ENCODE measurements at places on chromosomes 6 and 20.

DNA sequence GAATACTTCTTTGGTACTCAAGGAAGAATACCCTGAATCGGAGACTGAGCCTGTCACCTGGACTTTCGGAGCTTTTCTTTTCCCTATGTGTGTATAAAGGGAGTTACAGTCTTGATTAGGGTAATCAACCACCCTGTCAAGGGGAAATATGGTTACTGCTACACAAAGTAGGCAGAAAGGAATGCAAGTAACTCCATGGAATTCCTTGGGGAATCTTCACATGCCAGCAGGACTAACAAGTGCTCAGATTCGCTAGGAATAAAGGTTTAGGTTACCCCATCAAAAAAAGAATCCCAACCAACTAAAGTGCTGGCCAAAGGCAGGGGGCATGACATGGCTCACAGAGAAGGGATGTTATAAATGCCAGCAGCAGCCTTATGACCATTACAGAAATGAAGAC, 10.4 kb downstream of the KCNS1 start:
- no peak for DNase-seq

GRCh38 chr6:90105506-90106170, 191.0 kb downstream of the BACH2 start:
- DNase-seq: no peak

DNA sequence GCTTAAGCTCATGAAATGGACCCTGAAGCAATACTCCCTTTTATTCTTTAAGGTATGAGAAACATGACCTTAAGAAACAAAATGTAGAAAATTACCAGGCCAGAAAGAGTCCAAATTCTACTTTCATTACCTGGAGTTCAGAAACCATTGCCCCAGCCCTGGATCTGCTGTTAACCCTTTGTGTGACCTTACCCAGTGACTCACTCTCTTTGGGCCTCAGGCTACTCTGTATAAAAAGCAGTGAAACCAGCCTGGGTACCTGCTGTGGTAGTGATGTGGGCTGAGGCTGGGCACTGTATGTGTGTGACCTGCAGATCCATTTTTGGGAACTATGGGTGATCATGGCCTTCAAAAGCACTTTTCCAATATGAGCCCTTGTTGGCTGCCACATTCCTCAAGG, 47.2 kb downstream of the SLC9A8 start:
- DNase-seq: no peak

- DNase-seq: no peak
These were observed 306.8 kb downstream of the FOXC1 start for GRCh38 chr6:1916334-1917070.

DNA sequence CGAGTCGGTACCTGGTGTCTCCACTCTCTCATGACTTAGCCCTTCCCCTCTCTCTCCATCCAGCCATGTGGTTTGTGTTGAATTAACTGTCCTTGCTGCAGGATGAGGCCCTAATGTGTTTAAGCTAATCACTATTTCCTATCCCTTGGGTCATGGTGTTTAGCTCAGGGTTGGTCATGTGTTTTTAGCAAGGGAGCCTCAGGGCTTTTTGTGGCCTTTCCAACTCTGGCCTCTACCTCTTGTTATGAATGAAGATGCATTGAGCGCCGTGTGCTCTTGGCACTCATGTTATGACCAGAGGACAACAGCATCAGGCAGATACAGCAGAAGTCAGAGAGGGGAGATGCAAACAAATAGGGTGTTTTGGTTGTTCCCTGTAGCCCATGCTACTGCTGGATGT, 674.2 kb upstream of the FLRT3 start:
- no peak for DNase-seq

GRCh38 chr6:4922488-4923037, 81.3 kb downstream of the RPP40 start:
- no peak for DNase-seq

- DNase-seq: no peak
These were observed 1.5 kb downstream of the VARS2 start for GRCh38 chr6:30915591-30915946.

DNA sequence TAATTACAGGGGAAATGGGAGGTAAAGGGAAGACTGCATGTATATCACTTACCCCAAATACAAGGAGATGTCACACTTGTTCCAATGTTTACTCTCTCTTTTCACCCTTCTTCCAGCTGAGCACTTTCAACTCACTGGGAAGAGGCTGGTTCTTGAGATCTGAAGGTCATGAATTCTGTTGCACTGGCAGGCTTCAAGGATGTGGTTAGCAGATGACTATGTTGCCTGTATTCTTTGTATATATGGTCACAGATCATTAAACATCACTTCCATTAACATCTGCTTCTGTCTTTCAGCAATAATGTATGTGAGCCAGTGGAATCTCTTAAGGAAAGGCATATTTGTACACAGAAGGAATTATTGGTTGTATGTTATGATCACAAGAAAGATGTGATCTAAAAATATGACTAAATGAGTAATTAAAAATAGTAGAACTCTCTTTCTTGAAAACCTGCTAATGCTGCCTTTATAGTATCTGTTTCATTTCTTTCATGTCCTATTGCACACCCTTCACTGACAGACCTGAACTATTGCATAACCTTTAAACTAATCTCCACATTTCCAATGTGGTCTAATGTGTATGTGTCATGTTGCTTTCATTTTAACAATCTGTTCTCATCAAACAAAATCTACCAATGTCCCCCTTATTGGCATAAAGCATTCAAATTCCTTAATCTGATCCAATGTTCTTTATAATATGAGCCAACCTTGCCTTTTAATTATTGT, 131.4 kb upstream of the EPHA7 start:
- no peak for DNase-seq

- DNase-seq: no peak
These were observed 161.0 kb downstream of the BACH2 start for GRCh38 chr6:90135667-90136066.

DNA sequence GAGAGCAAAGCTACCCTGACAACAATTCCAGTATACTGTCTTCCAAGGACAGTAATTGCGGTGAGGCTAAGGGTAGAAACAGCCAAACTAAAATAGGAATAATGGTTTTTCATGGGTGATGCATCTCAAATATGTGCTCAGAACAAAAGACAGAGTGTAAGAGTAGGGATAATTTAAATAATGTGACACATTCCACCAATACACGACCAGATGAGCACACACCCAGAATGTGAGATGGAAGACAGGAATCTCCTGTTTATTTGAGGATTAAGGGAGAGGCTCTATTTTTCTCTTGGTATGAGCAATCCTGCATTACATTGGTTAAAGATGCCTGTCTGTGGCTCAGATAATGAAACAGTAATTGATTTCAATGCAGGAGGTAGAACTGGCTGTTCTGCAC, 292.9 kb upstream of the ZFP64 start:
- no peak for DNase-seq

DNA sequence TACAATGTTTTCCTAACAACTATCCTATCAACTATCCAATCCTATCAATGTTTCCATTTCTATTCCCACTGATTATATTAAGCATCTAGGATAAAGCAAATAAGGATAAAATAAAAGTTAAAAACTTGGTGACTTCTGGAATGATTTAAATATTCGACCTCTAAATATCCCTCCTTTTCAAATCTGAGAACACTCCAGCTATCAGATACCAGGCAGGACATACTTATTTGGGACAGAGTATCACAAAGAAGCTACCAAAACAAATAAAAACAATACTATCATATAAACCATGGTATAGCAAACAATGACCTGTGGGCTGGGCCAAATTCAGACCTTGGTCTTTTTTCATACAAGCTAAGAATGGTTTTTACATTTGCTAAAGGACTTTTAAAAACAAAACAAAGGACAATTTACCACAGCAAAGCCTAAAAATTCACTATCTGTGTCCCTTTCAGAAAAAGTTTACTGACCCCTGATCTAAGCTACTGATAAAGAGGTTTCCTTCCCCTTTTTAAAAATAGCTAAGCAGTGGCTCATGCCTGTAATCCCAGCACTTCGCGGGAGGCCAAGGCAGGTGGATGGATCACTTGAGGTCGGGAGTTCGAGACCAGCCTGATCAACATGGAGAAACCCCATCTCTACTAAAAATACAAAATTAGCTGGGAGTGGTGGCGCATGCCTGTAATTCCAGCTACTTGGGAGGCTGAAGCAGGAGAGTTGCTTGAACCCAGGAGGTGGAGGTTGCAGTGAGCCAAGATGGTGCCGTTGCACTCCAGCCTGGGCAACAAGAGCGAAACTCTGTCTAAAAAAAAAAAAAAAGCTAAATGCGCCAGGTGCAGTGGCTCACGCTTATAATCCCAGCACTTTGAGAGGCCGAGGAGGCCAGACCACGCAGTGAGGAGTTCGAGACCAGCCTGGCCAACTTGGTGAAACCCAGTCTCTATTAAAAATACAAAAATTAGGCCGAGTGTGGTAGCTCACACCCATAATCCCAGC, 6.0 kb downstream of the NUP153 start:
- no peak for DNase-seq

DNA sequence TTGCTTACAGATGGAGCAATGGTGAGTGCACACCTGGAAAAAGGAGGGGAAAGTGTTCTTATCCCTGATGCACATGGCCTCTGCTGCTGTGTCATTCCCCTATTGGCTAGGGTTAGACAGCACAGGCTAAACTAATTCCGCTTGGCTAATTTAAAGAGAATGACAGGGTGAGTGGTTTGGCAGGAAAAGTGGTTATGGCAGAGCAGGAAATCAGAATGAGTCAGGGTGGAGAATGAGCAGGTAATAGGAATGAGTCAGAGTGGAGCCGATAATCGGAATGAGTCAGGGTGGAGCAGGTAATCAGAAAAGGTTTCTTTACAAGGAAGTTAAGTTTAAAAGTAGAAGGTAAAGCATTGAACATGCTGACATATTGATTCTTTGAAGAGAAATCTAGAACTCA, 355.5 kb upstream of the HTR1E start:
- DNase-seq: no peak

GRCh38 chr6:134678436-134678889, 271.4 kb downstream of the ALDH8A1 start:
- DNase-seq: no peak

DNA sequence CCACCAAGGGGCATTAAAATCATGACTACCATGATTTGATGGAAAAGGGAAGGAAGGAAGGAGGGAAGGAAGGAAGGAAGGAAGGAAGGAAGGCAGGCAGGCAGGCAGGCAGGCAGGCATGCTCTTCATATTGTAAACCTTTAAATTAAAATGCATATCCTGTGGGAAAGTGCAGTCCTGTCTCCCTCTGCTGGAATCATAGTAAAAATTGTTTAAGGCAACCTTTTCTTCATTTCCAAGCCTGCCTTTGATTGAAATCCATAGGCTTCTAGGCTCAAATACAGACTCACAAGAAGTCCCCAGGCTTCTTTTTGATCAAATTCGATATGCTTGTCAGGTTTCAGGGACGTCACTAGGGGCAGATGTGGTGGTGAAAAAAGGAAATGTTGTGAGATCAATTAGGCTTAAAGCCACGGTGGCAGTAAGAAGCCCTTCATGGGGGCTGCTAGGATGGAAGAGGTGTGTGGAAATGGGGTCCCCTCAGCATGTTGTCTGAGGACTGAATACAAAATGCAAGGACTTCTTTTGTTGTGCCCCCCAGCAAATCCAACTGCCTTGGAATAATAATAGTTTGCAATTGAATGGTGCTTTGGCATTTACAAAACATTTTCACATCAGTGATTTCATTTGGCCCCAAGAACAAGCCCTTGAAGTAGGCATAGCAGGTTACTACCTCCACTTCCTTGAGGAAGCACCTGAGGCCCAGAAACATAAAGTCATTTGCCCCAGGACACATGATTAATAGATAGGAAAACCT, 25.6 kb upstream of the GABRR1 start:
- DNase-seq: no peak

- no peak for DNase-seq
These were observed 2.9 kb downstream of the BIRC7 start for GRCh38 chr20:63238514-63239125.

- DNase-seq: no peak
These were observed 14.5 kb downstream of the THBS2 start for GRCh38 chr6:169239181-169239580.

- no peak for DNase-seq
These were observed 270.4 kb upstream of the PLCB4 start for GRCh38 chr20:8798505-8798904.

DNA sequence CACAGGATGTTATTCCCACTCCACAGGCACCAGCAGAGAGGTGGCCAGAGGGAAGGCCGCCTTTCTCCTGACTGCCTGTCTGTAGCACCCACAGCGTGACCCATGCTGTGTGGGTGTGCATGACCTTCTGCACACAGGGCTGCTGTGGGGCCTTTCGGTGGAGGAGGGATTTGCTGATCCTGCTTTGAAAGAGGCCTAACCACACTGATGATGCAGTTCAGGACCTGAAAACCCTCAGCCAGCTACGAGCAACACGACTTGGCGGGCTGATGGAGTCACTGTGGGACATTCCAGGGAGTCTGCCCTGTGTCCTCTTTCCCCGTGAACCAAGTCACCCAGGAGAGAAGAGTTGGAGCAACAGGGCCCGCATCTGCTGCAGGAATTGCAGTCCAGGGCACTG, 49.1 kb downstream of the SYTL3 start:
- no peak for DNase-seq

DNA sequence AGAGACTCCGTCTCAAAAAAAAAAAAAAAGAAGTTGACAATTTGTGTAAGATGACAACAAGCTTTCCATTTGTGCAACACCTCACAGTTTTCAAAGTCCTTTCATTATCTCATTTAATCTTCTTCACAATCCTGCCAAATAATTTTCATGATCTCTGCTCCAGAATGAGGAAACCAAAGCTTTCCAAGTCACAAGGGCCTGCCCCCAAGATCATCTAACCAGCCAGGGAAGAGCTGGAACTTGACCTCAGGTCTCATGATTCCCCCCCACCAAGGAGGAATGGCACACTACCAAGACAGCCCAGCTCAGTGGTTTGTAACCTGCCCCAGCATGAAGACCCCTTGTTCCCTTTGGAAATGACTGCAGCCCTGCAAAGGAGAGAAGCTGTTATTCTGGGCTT, 74.0 kb upstream of the PIM1 start:
- DNase-seq: no peak

DNA sequence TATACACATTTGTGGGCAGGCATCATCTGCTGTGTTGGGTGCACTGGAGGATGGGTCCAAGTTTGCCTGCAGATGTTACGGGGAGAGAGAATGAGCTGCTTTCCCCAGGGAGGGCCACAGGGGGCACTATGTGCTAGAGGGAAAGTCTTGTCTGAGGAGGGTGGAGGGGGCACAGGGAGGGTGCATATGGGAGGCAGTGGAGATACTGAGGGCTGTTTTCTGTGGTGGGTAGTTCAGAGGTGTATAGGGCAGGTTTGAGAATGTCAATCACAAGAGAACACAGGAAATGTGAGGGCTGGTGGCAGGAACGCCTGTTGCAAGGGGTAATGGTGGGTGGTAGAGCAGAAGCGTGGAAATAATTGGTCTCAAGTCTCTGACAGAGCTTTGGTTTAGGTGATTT, 7.7 kb upstream of the PTPRA start:
- DNase-seq: peak; percentile 13

GRCh38 chr6:67775333-67775732, 859.7 kb upstream of the ADGRB3 start:
- DNase-seq: no peak

DNA sequence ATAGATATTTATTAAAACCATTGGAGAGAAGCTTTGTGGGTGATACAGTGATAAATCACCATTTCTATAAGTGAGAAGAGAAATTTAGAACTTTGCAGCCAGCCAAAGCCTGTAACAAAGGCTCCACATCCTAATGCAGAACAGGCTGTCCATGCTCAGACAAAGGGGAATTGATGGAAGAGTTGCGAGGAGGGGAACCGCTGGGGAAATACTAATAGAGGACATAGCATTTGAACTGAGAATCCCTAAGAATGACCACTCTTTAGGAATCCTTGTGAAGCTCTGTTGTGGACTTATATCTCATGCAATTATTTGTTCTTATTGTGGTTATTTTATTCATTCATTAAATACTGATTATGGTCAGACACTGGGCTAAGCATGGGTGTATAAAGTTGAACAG, 167.8 kb downstream of the PHF3 start:
- no peak for DNase-seq
